ENCODE measurements at places on chromosomes 5 and 9. TPM values are rescaled to one million over a fixed set of nuclear protein-coding genes. Genes with fewer than 3 reads are reported as not detected.
A peak's percentile ranks its signal among the peaks of the same experiment; 100 is the strongest.

The TXNDC8 gene
- total RNA-seq, result not detected

The RNF180 gene
- 3.2 TPM for total RNA-seq

The PTGS1 gene
- total RNA-seq, result 2.7 TPM

DNA sequence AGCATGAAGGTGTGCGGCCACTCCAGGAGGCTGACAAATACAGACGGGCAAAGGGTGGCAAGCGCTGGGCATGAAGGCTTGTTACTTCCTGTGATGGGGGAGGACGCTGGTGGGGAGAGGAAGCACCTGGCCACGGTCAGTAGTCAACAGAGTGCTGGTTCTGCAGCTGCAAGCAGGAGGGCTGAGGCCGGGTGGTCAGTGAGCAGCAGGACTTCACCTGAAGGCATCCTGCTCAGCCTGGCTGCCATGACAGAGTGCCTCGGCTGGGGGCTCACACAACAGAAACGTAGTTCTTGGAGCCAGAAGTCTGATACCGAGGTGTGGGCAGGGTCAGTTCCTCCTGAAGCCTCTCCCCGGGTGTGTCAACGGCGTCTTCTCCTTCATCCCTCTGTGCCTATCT is 118.6 kb upstream of the IRX4 start:
- DNase-seq, result no peak

GRCh38 chr9:35743452-35743851 is 5.6 kb downstream of the GBA2 start:
- DNase-seq, result no peak

The CDKN2B gene
- 2.4 TPM for total RNA-seq

The TYRP1 gene
- total RNA-seq, result 0.85 TPM

The LYRM7 gene
- total RNA-seq, result 6.5 TPM

DNA sequence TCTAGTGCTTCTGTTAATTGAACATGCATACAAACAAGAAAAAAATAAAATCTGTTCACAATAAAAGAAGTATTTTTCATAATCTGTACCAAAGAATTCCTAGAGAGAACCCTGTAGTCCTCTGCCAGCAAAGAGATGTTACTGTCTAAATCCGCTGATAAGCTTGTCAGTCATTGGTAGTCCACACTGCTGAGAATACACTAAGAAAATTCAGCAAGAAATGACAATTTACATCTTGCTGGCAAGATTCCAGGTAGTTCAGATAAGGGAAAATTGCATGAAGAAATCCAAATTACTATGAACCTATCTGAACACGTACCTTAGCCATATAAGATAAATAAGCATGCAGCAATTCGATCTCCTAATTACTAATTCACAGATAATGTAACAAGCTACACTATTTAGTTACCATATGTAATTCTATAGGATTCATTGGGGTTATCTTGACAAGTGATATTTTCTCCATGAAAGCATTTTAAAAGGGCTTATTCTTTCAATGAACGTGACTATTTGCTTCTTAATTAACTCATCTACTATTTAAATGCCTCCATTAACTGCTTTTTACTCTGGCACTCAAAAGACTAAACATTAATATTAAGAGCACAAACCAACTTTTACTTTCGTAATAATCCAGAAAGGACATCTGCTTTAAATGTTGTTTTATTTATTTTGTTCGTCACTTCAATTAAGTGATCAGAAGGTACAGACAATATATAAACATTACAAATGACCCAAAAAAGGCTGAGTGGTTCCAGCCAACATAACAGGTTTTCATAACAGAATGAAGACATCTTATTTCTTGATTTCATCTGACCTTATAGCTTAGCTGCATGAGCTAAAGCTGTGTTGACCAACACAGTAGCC is 9.7 kb downstream of the MPDZ start:
- DNase-seq, result no peak

The PLGRKT gene
- total RNA-seq, result 6.3 TPM

- DNase-seq, result peak; percentile 67
Observed at GRCh38 chr5:176812269-176813259, 2.2 kb downstream of the UNC5A start.

The ANKRD18B gene
- total RNA-seq, result 1.4 TPM

The PHYHD1 gene
- total RNA-seq, result 0.85 TPM

DNA sequence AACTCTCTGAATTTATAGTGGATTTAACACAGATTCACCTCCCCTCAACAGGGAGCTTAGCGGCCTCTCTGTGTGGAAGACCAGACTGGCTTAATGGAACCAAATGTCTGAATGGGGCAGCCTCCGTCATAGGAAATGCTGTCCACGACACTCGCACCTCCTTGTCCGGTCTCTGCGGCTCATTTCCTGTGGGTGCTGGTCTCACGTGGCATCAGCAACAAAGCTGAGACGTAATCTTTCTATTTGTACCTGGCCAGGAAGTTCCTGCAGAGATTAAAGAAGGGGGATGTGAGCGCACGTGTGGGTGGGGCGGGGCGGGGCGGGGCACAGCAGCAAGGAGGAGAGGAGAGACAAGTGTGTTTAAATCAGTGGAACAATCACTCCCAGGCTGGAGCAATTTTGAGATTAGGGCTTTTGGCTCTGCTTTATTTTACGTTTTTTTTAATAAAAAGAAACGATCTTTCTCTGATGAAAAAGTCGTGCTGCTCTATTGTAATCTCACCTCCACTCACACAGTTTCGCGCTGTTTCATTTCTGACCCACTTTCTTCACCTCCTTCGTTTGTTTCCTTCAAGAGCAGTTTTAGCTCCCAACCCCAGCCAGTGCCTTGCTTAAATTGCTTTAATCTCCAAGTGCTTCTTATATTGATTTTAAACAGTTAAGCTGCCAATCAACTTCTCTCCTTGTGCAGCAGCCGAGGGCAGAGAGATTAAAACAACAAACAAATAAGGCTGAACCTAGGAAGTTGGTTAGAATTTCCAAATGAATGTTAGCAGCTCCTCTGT is 132.2 kb upstream of the ASTN2 start:
- DNase-seq, result peak; percentile 68

GRCh38 chr9:130118841-130119518 is 53.2 kb upstream of the NCS1 start:
- no peak for DNase-seq

The PAEP gene
- total RNA-seq, result not detected

The ROPN1L gene
- 0.68 TPM for total RNA-seq

DNA sequence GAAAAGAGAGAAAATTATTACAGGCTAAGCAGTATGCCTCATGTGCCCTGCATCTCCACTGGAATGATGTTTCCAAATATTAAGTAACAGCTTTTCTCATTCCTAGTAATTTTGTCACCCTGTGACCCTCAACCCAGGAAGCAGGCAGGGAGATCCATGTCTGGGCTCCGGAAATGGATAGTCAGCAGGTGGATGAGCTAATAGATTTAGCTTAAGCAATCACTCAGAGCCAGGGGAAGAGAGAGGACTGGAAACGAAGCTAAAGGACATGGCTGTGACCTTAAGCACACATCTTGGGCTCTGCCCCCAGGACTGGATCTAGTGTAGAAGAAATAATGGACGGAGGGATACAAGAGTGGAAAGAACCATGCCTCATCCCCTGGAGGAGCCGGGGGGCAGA is 89.5 kb downstream of the ARSB start:
- DNase-seq, result no peak

GRCh38 chr9:19102181-19102630 is 498 bp downstream of the HAUS6 start:
- peak; percentile 37 for DNase-seq

The SLC34A3 gene
- total RNA-seq, result not detected

- no peak for DNase-seq
Observed at GRCh38 chr5:66909364-66909763, 287.2 kb downstream of the CD180 start.

DNA sequence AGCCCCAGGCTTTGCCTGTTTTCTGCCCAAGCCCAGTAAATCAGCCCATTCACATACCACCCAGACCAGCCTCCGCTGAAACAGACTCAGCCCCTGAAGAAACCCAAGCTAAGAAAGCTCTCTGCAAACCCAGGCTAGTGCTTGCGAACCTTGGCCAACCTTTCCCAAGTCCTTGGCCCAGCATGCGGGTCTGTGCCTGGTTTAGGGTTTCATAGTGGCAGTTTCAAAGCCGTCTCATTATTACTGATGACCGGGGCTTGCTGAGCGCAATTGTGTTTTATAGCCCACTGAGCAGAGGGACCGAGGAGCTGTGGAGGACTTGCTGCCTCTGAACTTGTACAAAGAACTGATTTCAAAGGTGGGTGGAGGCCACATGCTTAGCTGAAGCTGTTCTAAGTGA is 584.3 kb downstream of the BNC2 start:
- no peak for DNase-seq

The ARL15 gene
- 82.2 TPM for total RNA-seq

The MTREX gene
- 141 TPM for total RNA-seq

- no peak for DNase-seq
Observed at GRCh38 chr9:78103971-78104433, 72.4 kb upstream of the GNAQ start.

The BNC2 gene
- 8.6 TPM for total RNA-seq

DNA sequence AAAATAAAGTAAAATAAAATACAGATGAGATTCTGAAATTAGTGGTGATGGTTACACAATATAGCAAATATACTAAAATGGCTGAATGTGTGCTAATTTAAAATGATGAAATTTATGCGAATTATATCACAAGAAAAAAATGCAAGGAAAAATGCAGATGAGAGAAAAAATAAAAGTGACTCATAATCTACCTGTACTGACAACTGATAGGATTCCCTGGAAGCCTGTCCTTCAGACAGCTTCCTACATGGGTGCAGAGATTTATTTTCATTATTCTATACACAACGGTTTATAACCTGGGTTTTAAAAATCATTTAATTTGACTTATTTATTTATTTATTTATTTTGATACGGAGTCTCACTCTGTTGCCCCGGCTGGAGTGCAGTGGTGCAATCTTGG is 5.8 kb upstream of the NCS1 start:
- DNase-seq, result no peak

DNA sequence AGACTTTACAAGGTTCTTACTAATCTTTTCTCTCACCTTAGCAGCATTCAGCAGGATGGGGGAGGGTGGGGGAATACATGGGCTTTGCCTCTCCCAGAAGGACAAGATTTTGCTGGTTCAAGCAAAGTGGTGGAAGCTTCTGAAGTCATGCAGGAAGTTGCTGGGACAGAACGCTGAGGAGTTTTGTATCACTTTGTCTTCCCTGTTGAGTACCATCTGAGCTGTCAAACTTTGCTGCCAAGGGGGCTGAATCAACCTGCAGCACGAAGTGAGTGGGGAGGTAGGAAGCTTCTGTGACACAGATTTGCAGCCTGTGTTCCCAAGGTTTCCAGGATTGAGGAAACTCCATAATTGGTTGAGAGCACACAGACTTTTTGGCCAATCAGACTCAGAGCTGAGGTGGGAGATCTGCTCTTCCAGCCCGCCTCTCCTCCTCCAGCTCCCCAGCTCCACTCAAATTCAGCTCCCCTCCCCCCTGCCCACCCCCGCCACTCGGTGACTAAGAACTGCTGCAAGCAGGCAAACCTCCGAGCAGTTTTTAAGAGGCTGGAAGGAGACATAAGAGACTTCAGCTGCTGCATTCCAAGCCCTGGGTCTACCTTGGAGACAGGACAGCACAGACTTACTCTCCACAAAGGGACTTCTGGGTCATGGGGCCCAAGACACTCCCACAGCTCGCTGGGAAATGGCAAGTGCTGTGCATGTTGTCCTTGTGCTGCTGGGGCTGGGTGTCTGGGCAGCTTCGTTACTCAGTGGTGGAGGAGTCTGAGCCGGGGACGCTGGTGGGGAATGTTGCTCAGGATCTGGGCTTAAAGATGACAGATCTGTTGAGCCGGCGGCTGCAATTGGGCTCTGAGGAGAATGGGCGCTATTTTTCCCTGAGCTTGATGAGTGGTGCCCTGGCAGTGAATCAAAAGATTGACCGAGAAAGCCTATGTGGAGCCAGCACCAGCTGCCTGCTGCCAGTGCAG is at the start of gene PCDHGC5:
Gene PCDHGC5 (plus strand): TSS at position 491 of the 971 bp plus-strand sequence. CDS start 160 bp downstream, at position 651.
- DNase-seq, result no peak

The INSYN2B gene
- total RNA-seq, result 2.9 TPM

DNA sequence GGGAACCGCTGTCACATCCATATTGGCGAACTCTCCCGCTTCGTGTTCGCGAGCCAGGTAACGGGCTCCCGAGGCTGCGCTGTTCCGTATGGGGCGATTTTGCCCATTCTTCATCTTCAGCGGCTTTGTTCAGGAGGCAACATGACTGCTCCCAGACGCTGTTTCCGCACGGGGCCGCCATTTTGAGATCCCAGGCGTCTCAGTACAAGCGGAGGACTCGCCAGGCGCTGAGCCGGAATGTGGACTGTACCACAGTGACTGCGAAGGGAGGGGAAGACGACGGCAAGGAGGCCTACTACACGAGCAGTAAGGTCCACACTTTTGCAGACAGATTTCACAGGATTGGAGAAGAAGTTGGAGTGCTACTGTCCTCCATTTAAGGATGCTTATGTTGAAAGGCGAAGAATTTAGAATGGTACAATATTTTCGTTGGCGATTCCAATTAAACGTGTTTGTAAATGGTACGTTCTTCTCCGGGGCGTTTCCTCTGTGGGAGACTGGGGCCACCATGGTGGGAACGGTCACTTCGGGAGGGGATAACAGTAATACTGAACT is 41.6 kb upstream of the ZNF300 start:
- DNase-seq, result peak; percentile 92

DNA sequence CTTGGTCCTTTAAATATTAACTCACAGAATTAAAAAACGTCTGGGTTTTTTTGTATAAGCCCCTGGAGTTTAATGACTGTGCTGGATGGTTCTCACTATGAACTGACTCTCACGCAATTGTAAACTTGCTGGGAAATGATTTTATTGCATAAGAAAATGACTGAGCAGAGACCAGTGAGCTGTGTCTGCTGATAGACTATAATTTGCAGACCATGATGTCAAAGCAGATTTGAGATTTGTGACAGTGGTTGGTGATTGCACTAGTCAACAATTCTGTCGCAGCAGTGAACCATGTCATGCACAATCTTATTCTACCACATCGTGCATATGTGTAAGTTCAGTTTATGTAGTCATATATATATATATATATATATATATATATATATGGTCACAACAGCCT is 85.7 kb upstream of the C9orf72 start:
- no peak for DNase-seq

DNA sequence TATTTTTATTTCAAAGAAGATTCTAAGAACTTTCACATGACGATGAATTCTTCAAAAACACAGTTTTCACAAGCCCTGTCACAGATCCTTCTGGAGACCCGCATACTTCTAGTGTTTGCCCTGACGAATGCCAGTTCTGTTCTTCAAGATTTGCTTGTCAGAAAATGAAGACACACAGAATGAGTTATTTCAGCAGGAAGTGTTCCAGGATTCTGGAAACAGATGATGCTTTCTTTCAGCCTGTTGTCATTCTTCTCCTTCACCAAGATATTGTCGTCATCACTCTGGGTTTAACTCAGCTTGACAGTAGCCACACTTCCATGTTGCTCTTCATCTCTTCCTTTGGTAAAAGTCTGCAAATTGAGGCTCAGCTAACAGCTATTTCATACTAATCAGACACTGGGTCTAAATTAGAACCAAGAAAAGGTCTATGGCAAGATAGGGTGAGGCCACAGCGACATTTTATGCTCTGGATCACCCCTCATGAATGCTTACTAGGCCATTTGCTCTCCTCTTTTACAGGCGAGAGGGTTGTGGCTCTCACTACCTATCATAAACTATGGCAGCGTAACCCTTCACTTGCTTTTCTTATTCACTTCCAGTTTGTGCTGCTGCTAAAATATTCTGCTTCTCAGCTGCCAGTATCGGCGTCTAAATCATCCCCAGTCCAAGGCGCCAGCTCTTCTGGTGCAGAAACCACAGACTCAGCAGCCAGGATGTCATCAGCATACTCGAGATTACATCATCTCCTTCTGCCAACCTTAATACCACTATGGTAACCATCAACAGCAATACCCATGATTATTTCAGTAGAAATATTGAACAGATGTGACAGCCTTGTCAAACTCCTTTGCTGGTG is 159.6 kb upstream of the TBCA start:
- no peak for DNase-seq

The CDH9 gene
- total RNA-seq, result not detected
